ENCODE measurements at places on chromosomes 11 and 22. TPM values are rescaled to one million over a fixed set of nuclear protein-coding genes. Genes with fewer than 3 reads are reported as not detected.

- DNase-seq: peak; percentile 91
These were observed 1.2 kb downstream of the TSPO start for GRCh38 chr22:43152357-43153071.

GRCh38 chr11:80282643-80283042 lies 841.8 kb upstream of the TENM4 start:
- DNase-seq: no peak

The MMP3 gene
- not detected for total RNA-seq

DNA sequence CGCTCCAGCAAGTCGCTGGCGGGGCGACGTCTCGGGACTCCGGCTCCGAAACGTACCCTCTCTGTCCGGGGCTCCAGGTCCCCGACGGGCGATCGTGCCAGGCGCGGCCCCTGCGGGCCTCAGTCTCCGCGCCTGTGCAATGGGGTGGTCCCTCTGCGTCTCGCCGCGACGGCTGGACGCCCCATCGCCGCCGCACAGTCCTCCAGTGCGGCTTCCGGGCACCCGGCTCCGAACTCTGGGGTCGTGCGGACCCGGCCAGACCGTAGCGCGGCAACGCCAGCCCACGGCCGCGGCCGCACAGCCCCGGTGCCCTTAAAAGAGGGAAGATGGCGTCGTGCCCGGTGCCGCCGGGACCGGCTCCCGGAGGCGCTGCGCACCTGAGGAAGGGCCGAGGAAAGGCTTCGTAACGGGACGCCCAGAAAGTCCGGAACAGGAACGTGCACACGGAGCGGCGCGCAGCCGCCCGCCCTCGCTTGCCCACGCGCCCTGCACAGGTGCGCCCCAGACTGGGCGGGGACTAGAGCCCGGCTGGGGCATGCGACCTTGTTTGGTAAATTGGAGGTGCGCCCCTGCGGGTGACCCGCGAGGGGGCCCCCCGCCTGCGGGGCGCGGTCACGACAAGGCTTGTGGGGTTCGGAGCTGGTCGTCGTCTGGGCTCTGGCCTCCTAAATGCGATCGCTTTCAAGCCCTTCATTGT lies 525 bp downstream of the BIK start:
- DNase-seq: no peak

- DNase-seq: no peak
These were observed 1.2 kb upstream of the DUSP8 start for GRCh38 chr11:1573077-1573902.
